T-helper 17 cell (primary cell): ENCODE measurements at places on chromosomes 12 and 14.
A peak's percentile ranks its signal among the peaks of the same experiment; 100 is the strongest.

DNA sequence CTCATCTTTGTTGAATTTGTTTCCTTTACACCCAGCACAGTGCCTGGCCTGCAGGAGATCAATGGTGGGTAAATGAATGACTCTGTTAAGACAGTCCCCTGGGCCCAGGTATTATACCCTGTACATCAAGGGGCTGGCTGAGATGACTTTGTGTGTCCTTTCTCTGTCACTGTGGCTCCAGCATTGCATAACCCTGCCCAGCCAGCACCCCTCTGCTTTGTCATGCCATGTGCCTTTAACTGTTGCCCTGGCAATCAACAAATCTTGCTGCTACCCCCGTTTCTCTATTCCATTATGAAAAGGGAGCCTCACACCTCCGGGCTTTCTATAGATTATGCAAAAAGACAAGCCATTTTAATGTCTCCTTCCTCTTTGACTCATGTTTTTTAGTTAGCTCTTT is 7.6 kb upstream of the FLVCR2 start:
- DNase-seq: no peak

DNA sequence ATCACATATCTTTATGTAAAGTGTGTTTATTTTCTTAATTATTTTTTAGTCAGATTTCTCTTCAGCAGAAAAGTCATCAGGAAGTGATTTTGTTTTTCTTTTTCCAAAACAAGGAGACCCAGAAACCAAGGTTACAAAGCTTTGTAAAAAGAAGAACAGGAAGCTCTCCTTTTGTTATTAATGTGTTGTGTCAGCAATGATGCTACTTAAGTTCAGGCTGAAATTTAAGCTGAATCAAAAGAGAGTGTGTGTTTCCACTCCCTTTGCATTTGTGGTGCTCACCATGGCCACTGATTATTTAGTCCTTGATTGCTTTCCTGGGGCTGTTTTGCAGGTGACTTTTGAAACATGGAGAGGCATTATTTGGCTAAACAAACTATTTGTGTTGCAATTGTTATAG is 155.3 kb upstream of the ATP2B1 start:
- DNase-seq: no peak

- DNase-seq: no peak
These were observed 3.4 kb upstream of the ACVR1B start for GRCh38 chr12:51948066-51948465.

- DNase-seq: no peak
These were observed 52.9 kb downstream of the SVOP start for GRCh38 chr12:108967869-108968540.

GRCh38 chr12:121576851-121577391 is 3.9 kb downstream of the KDM2B start:
- DNase-seq: no peak

GRCh38 chr14:106691601-106692291 is 1165.4 kb downstream of the TMEM121 start:
- DNase-seq: peak; percentile 45
